GM20000 (cell line): ENCODE measurements at places on chromosomes 7 and 10.

DNA sequence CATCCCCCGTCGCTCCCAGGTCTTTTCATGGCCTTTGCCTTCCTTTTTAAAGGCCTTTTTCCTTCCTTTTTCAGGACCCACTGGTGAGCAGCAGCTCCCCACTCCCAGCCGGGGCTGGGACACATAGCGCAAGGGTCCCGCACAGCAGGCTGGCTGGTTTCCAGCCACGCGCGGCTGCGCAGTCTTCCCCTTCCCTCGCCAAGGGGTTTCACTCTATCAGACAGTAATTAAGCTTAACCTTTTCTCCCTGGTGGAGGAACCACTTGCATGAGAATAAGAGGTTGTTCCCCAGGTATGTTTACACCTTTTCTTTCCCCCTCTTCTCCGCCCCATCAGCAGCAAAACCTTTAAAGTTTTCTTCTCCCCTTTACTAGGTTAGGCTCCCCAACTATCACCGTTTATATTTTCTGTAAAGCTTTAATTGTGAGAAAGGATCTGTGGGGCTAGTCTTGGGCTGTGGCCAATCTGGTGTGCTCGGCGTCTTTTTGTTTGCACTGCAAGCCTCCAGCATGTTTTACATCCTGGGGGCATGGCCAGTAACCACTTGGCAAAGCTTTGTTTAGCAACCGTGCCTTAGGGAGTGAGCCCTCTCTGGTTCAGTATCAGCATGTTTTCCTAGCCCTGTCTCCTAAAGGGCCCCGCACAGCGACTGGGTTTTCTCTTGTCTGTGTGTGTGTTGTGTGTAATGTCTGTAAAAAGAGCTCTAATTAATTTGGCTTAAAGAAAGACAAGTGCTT, 219.6 kb downstream of the PHF14 start:
- no peak for DNase-seq

DNA sequence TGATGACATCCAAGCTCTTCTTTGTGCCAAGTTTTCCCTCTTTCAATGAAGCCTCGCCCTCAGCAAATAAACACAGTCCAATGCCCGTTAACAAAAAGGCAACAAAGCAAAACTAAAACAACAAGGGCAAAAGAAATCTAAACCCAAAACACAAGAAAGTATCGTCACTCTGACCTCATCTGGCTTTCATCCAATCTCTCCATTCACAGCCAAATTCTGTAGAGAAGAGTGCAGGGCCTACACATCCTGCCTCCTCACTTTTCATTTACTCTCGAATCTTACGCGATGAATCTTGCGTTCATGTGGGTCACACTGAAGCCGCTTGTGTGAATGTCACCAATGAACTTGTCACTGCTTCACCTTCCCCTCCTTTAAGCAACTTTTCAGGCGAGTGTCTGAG, 15.9 kb upstream of the AKR1E2 start:
- DNase-seq, result no peak

GRCh38 chr10:3737864-3738263, 47.1 kb downstream of the KLF6 start:
- no peak for DNase-seq

GRCh38 chr10:102633287-102633686, 11.0 kb upstream of the TRIM8 start:
- no peak for DNase-seq

- no peak for DNase-seq
Observed at GRCh38 chr10:104546336-104546735, 94.8 kb upstream of the SORCS3 start.

GRCh38 chr7:11831736-11832495, at the start of gene THSD7A:
TSS of gene THSD7A (minus strand) at chr7:11832198. CDS start at chr7:11831946, 252 bp downstream.
- peak; percentile 31 for DNase-seq

- DNase-seq, result no peak
Observed at GRCh38 chr7:69196593-69196992, 401.7 kb upstream of the AUTS2 start.

DNA sequence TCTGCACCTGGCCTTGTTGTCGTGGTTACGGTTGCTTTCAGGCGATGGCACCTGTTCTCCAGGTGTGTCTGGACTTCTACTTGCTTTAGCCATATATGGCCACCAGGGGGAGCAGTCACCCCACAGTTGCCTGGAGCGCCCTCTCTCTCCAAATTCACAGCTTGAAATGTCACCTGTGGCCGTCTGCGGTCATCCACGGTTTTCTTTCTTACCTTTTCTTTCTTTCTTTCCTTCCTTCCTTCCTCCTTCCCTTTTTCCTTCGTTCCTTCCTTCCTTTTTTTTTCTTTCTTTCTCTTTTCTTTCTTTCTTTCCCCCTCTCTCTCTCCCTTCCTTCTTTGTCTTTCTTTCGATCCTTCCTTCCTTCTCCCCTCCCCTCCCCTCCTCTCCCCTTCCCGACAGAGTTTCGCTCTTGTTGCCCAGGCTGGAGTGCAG, 150.5 kb upstream of the VKORC1L1 start:
- peak; percentile 64 for DNase-seq

GRCh38 chr10:98402478-98402877, 12.5 kb downstream of the PYROXD2 start:
- DNase-seq, result no peak

DNA sequence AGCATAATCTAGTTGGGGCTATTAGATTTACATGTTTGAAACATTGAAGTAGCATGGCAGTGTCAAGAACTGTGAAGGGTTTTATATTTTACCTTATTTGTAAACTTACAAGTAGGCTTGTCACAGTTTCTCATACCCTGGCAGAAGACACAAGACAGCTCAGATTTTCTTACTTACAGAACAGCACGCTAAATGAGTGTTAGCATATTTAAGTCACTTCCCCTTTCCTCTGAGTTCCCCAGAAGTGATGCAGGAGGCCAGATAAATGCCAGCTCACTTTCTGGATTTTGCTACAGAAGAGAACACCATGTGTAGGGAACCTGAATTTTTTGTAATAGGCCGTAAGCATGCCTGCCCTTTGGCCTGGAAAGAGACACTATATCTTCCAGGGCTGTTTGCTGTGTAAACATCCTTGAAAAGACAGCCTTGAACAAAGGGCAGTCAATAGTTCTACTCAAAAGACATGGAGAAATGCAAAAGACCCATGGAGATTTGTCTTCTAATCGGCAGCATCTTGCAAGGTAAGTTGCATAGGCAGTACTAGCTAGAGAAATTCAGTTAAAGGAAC, 279.1 kb downstream of the PHF14 start:
- DNase-seq, result no peak

- no peak for DNase-seq
Observed at GRCh38 chr10:129161150-129161549, 305.9 kb upstream of the MGMT start.

GRCh38 chr10:128230401-128230800, 104.2 kb upstream of the MKI67 start:
- no peak for DNase-seq

DNA sequence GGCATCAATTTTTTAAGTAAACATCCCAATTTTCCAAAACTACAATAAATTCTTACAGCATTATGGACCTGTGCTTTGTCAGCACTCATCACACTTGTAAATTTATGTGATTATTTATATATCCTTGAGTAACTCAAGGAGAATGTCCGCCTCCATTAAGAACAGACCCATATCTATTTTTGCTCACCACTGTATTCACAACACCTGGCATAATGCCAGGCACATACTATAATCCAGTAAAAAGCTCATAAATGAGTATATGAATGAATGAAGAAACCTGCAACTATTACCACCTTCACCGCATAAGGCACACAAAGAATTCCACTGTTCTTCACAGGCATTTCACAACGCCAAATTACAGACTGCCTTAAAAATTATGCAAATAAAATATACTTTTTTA, 46.9 kb downstream of the MINDY3 start:
- no peak for DNase-seq

DNA sequence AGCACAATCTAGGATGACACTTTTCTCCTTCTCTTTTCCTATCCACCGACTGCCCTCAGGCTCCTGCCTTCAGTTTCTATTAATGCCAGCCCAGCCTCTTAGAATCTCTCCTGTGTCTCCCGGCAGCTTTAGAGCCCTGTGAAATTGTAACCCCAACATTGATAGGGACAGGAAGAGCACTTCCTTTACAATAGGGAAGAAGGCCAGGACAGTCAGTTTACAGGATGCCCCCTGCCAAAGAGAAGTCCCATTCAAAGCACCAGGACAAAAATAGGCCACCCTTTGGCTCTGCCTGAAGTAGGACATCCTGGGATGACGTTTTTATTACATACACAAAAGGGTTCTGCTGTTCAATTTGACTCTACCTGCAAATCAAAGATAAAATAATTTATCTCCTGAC, 64.7 kb upstream of the ANK3 start:
- no peak for DNase-seq

GRCh38 chr7:21377545-21377944, 50.3 kb upstream of the SP4 start:
- no peak for DNase-seq

DNA sequence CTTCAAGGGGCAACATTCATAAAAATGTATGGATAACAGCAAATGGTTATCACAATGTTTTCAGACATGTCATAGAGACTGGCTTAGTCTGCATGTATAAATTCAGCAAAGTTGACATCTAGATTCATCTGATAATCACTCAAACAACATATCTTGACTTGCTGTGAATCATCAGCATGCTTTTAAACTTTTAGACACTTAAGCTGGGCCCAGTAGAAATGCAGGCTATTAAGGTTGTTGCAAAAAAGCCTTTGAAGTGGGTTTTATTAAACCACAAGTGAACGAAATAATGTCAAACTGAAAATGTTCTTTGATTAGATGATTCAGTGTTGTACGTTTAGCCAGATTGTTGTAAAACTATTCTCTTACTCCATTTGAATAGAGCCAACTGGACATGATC, 759.6 kb downstream of the NXPH1 start:
- DNase-seq, result no peak

- no peak for DNase-seq
Observed at GRCh38 chr7:101516851-101517250, 112.2 kb downstream of the MYL10 start.

- no peak for DNase-seq
Observed at GRCh38 chr7:42932811-42933591, 825 bp downstream of the MRPL32 start.

DNA sequence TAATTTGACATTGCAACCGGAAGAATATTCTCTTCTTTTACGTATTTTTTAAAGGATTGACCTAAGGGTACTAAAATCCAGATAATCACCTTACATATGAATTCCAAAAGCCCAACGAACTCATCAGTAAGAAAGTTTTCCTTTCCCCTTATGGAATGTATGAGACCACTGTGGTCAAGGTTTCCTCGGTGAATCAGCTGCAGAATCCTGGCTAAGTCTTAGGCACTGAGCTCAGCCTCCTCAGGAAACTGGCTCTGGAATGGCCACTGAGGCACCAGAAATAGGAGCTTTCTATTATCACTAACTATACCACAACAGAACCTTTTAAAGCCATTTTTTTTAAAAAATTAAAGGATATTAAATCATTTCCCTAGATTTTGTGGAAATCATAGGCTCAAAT, 21.0 kb downstream of the SVIL start:
- DNase-seq, result no peak

DNA sequence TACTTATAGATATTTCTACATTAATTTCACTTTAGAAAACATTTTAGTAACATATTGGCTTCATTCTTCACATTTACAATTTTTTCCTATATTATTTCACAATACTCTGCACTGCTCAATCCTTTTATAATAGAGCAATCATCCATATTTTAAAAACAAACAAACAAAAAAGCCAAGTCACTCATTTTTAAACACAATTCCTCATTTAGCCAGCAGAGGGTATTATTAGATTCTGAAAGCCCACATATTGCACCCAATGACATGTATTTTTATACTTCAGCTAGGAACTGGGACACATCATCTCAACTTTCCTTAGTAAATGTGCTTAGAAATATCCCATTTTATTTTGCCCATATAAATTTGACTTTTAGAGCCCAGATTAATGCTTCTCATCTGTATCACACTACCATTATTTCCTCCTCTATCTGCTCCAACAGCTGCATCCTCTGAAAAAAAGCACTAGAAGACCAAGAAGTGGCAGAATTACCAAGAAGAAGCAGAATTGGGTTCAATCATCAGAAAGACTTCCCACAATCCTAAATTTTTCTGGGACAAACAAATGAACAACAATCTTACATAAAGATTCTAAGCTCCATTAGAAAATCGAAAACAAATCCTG, 29.5 kb downstream of the CTNNA3 start:
- DNase-seq, result peak; percentile 15

DNA sequence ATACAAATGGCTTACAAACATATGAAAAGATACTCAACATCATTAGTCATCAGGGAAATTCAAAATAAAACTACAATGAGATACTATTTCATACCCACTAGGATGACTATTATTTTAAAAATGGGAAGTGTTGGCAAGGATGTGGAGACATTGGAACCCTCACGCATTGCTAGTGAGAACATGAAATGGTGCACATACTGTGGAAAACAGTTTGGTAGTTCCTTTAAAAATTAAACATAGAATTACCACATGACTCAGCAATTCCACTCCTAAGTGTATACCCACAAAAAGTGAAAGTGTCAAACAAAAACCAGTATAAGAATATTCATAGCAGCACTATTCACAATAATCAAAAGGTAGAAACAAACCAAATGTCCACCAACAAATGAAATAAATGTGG, 48.5 kb upstream of the SHTN1 start:
- no peak for DNase-seq

DNA sequence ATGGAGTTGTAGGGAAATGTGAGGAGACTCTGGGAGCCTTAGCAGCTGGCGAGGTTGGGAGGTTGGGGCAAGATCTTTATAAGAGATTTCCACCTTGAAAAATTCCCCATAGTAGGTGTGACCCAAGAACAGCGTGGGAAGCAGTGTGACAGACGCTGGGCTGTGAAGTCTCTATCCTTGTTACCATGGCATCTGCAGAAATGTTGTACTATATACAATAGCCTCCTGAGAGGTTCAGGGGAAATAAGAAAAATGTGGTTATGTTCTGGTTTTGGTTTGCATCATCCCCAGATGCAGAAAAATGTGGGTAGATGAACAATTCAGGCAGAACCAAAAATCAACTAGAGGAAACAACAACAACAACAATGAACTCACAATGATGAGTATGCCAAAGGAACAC, 498.6 kb downstream of the SH2D4B start:
- DNase-seq, result peak; percentile 40

GRCh38 chr7:47210281-47210854, 371.5 kb downstream of the TNS3 start:
- no peak for DNase-seq

DNA sequence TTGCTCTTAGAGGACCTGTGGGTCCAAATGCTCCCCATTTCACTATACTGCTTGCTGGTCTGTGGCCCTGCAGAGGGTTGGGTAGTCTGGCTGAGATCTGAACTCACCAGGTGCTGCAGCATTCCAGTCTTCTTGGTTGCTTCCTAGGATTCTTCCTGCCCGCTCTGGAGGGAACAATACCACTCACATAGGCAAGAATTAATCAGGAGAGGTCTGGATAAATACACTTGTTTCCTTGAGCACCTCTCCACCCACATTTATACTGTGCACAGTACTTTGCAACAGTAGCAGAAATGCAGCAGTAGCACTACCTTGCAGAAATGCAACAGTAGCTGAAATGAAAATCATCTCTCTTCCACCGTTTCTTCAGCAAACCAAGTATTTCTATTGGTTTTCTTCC, 125.3 kb downstream of the INSYN2A start:
- DNase-seq, result no peak
